Retina (tissue), 1 donor: ENCODE measurements at places on chromosomes 12 and 14.
A peak's percentile ranks its signal among the peaks of the same experiment; 100 is the strongest.

DNA sequence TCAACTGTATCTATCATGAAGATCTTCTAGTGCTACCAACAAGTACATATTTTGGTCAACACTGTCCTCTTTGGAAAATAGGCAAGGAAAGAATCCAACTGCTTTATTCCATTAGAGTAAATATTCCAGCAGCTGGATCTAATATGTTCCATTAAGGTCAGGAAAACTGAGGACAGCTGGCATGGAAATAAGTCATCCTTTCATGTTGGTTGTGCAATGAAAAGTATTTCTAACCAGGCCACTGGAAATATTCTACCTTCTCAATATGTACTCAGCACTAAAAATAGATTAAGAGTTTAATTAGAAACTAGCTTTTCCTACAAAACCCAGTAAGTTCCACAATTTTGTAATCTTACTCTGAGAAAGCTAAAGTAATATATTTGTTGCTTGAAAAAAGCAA is 19.6 kb downstream of the HIGD1C start:
- no peak for DNase-seq

- peak; percentile 45 for DNase-seq
Observed at GRCh38 chr12:80763874-80764273, 47.2 kb downstream of the MYF5 start.

- no peak for DNase-seq
Observed at GRCh38 chr12:79618848-79619404, 71.8 kb downstream of the PAWR start.

DNA sequence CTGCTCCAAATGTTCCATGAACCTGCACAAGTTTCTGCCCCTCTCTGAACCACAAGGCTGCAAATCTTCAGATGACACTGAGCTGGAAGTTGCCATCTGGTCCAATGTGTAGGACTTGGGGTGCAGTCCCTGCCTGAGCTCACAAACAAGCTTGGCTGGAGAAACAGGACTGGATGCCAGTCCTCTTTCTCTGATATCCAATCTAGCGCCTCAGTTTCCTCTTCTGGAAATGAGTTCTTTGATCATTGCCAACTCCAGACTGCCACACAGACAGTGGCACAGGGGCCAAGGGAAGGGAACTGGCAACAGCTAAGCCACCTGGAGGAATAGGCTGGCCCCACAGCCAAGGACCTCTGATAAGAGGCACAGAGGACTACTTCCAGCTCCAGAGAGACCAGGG is 15.5 kb downstream of the CMKLR1 start:
- DNase-seq = no peak

DNA sequence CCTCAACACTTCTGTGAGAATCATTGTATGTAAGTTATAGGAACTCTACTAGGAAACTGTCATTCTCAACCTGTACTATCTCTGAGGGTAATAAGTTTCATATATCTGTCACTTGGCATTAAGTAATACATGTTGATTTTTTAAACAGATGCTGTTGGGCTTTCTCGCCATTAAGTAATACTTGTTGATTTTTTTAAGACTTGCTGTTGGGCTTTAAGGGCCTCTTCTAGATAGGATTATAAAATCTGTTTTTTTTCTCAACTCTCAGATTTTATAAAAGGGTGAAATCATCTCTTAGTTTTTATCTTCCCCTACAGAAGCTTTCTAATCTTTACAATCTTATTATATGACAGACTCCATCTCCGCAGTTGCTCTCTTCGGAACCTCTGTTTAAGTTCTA is 5.6 kb downstream of the WASHC4 start:
- DNase-seq = no peak

- no peak for DNase-seq
Observed at GRCh38 chr14:73255693-73256225, 18.5 kb downstream of the PAPLN start.

DNA sequence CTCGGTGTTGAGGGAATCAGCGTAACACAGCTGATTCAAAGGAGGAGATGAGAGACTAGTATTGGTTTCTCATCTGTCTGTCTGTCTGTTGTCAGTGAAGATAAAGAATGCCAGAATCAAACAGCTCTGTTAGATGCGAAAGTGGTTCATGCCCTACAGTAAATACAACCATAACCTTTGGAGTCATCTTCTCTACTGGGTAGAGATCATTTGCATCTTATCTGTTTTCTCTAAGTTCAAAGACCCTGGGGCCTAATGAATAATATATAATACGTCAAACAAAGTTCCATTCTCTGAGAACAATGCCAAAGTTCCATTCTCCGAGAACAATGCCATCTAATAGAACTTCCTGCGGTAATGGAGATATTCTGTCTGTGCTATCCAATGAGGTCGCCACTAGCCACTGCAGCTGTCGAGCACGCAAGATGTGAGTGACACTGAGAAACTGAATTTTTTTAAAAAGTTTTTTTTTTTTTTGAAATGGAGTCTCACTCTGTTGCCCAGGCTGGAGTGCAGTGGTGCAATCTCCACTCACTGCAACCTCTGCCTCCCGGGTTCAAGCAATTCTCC is 6.6 kb downstream of the IL31 start:
- DNase-seq = no peak

- DNase-seq = no peak
Observed at GRCh38 chr12:104775731-104776231, 182.3 kb downstream of the SLC41A2 start.

DNA sequence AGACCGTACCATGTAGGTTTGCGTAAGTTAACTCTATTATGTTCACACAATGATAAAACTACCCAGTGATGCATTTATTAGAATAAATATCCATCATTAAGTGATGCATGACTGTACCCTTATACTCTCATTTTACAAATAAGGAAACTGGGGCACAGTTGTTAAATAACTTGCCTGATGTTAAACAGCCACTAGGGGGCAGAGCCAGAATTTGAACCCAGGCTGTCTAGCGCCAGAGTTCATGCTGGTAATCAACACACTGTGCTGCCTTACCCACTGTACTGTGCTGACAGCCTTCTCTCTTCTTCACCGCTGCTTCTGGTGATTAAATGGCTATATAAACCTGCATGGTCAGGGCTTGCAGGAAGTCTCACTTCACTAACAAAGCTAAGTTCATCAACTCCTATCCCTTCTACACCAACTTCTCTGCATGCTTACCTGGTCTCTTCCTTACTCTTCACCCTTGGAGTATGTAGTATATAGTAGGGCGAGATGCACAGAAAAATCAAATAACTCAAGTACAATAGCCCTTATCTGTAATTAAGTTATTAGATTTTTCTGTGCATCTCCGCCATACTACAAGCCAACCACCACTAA is 43.6 kb upstream of the APPL2 start:
- DNase-seq = peak; percentile 10

- DNase-seq = peak; percentile 64
Observed at GRCh38 chr12:54588110-54588889, at the start of gene PPP1R1A. PPP1R1A (minus strand) TSS chr12:54588659; CDS start chr12:54588488, 171 bp downstream.

DNA sequence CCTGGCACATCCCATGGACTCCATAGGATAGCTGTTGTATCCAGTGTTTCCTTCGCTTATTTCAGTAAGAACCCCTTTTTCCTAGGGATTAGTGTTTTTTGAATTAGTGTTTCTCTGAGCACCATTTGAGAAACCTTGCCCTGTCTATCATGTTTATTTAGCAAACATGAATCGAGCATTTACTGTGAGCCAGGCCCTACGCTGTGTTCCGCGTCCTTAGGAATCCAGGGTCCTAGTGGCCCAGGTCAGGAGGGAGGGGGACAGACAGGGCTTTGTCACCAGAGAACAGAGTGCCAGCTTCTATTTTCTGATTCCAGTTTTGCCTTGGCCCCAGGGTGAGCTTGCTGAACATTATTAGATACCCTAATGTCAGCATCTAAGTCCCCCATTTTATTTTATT is 2.5 kb downstream of the TEAD4 start:
- no peak for DNase-seq

DNA sequence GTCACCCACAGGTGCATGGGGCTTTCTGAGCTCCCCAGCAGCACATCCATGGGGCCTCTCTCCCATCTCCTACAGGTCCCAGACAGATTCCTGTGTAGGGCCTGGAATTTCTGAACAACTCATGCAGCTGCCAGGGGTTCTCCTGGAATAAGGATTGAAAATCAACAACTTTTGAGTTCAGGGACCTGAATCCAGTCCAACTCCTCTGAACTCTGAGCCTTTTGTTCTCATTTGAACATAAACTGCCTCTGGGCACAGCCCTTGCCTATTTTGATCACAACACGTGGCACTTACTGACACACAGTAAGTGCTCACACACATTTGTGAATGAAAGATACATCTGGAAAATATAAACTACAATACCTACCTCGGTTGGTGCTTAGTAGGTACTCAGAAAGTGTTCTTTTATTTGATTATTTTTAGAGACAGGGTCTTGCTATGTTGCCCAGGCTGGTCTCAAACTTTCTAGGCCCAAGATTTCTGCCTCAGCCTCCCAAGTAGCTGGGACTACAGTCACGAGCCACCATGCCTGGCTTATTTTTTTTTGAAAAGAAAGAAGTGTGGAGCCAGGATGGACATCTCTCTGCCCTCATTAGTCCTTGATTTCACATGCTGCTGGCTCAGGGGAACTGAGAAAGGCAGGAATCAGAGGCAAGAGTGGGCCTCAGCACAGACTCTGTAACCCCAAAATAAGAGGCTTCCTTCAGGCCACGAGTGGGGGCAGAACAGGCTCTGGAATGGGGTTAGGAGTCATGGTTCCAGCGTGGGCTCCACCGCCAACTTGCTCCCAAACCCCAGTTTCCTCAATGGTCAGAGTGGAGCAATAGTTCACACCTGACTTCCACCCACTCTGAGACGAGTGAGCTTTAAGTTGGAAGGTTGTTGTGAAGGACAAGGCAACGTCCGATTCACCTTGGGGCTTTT is 27.0 kb downstream of the SYNE3 start:
- DNase-seq = no peak

- no peak for DNase-seq
Observed at GRCh38 chr12:77032406-77032805, 33.0 kb downstream of the E2F7 start.

GRCh38 chr12:12404297-12404696 is 47.4 kb downstream of the BORCS5 start:
- DNase-seq = no peak

GRCh38 chr12:9123781-9124382 is 8.2 kb upstream of the A2M start:
- no peak for DNase-seq

DNA sequence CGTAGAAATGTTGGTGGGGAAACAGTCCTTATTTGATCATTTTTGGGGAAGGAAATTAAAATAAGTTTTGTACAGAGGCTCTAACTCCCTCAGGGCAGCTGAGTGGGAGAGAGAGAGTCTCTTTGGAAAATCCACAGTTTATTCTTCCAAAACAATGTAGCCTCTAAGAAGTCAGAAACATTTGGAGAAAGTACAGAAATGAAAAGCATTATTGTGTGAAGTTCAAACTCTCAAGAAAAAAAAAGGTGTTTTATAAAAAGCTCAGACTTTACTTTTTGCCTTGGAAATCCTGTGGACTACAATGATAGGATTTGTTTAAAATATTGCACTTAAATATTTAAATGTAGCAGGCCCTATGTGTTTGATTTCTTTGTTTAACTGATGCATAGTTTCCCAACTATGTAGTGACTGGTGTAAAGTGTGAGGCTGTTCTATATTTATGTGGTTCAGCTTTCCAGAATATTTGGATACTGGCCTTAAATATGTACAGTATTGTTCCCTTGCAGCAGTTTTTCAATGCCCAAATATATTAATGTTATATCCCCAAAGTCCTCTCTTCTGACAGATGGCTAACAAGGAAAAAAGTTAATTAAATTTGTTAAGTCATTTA is 82.0 kb upstream of the OTOGL start:
- no peak for DNase-seq

GRCh38 chr12:46560874-46561273 is 188.3 kb upstream of the SLC38A2 start:
- no peak for DNase-seq

DNA sequence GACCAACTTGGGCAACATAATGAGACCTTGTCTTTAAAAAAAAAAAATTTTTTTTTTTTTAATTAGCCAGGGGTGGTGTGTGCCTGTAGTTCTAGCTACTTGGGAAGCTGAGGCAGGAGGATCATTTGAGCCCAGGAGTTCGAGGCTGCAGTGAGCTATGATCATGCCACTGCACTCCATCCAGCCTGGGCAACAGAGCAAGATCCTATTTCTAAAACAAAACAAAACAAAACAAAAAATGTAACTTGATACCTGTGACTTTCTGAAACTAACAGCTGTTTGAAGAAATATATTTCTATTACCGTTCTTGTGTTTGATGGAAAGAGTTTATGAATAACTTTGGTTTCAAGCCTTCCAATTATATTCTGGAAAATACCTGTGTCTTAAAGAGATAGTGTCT is 1.7 kb upstream of the ACACB start:
- DNase-seq = no peak

GRCh38 chr14:68666236-68666635 is 126.6 kb downstream of the ZFP36L1 start:
- no peak for DNase-seq

DNA sequence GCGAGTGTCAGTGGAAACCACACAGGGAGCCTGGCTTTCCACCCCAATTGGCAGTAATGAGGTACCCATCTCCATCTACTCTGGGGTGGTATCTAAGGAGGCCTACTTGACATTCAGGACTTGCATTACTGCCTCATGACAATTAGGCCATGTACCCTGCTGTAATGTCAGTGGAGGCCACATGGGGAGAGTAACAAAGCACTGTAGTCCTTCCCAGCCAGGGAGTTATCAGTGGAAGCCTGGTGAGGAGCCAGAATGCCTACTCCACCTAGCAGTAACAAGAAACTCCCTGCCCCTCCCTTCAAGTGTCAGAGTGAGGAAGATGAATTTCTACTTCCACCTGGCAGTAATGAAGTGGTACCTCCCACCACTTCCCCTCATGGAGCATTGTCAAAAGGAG is 12.5 kb downstream of the TIMM9 start:
- DNase-seq = no peak

GRCh38 chr14:98919434-98919833 is 352.6 kb downstream of the BCL11B start:
- DNase-seq = no peak

DNA sequence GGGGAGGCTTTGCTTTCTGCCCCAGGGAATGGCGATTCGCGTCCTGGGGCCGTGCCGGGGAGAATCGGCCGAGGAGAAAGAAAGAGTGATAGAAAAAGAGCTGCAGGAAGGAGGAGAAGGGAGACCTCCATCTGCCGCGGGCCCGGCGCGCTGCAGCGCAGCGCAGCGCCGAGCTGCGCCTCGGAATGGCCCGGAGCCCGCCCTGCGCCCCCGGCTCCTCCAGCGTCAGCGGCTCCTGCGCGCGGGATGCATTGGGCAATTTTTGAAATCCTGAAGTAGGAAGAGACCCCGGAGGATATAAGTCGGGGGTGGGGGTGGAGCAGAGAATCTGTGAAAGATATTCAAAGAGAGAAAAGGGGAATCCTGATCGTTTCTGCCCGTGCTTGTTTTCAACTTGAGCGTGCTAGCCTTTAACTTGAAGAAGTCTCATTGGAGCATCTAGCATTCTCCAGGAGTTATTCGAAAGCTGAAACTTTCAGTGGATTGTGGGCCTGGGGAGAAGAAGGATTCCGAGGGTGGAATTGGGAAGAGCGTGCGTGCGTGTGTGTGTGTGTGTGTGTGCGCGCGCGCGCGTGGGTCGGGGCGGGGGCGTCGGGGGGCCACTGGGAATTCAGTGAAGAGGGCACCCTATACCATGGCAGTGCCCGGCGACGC is 441 bp downstream of the PDE3A start:
- peak; percentile 91 for DNase-seq

- DNase-seq = no peak
Observed at GRCh38 chr12:45601888-45602287, 127.6 kb upstream of the ARID2 start.
